ENCODE measurements at places on chromosomes 1 and 21. TPM values are rescaled to one million over a fixed set of nuclear protein-coding genes. Genes with fewer than 3 reads are reported as not detected.

JAM2 gene
- 0.16 TPM for total RNA-seq

PAX7 gene
- total RNA-seq = not detected

MAP10 gene
- total RNA-seq = 4.4 TPM

ASTN1 gene
- not detected for total RNA-seq

C1orf52 gene
- total RNA-seq = 23.2 TPM

Data from T-helper 2 cell treated with Interferon-gamma antibody and Interleukin-4, amounts not matched to agents 100 ng/mL and 5 ng/mL, for 36 hours (primary cell).